ENCODE measurements at places on chromosomes 6 and 20.

GRCh38 chr6:122730775-122731386 is 48.6 kb upstream of the FABP7 start:
- peak; percentile 54 for DNase-seq

- DNase-seq: no peak
Measured at GRCh38 chr6:169827290-169827717, 75.9 kb downstream of the ERMARD start.

GRCh38 chr6:41683523-41684310 is 45.4 kb downstream of the MDFI start:
- peak; percentile 13 for DNase-seq

- no peak for DNase-seq
Measured at GRCh38 chr6:56699066-56699654, 56.5 kb upstream of the DST start.

DNA sequence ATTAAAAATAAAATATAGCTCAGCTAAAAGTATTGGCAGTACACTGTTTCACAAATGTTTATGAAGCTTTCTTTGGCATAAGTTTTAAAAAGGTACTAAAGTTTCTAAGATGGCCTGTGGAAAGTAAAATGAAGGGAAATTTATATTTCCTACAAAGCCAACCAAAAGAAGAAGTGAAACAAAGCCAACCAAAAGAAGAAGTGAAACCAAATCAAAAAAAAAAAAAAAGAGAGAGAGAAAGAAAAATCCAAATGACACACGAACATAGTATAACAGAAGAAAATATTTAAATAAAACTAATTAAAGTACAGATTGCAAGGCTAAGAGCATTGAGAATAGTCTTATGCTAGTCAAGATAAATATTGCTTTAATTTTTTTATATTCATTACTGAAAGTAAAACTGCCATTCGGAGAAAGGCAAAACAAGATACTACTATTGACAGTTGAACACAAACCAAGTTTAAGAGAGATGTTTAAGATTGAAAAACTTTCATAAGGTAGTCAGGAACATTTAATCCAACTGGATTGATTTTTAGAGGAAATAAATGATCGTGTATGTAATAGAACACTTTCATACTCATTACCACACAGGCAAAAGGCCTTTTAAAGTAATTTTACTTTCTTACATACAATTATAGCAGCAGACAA is 12.8 kb upstream of the KHDRBS2 start:
- DNase-seq: no peak

Data from NCI-H2029 treated with DMSO at 0.1 percent for 48 hours (cell line).